Esophagus muscularis mucosa (tissue), 4 donors: ENCODE measurements at places on chromosomes 2 and 18. TPM values are rescaled to one million over a fixed set of nuclear protein-coding genes. Genes with fewer than 3 reads are reported as not detected.

The TMEM37 gene
- total RNA-seq: 2.2 TPM

The PTPRN gene
- total RNA-seq: 5.3 TPM

The MEP1B gene
- total RNA-seq: not detected

The HOXD11 gene
- total RNA-seq: not detected

The ANKRD30B gene
- not detected for total RNA-seq

The NOSTRIN gene
- 21.5 TPM for total RNA-seq

The MSTN gene
- total RNA-seq: 0.33 TPM

The WIPF1 gene
- 38.1 TPM for total RNA-seq

The SLC5A7 gene
- 1.2 TPM for total RNA-seq

The EGR4 gene
- not detected for total RNA-seq

The RBM44 gene
- total RNA-seq: 0.63 TPM

The ALLC gene
- not detected for total RNA-seq

The RAMP1 gene
- total RNA-seq: 229 TPM

The THSD7B gene
- total RNA-seq: 0.29 TPM

The UGT1A1 gene
- not detected for total RNA-seq

The TMEM17 gene
- 2.3 TPM for total RNA-seq

The CD226 gene
- total RNA-seq: 0.17 TPM

The FAM124B gene
- total RNA-seq: 4.9 TPM

The ACTG2 gene
- total RNA-seq: 4,013 TPM

The ATOH8 gene
- total RNA-seq: 45.2 TPM

The ERFE gene
- 0.39 TPM for total RNA-seq

The ZRANB3 gene
- total RNA-seq: 4.6 TPM

The HOXD9 gene
- total RNA-seq: 2.2 TPM

The UBE2E3 gene
- total RNA-seq: 38.9 TPM

The RALBP1 gene
- total RNA-seq: 164 TPM

The CCDC74A gene
- 8.2 TPM for total RNA-seq

The RSAD2 gene
- total RNA-seq: 7.0 TPM

The UGT1A4 gene
- total RNA-seq: not detected

The TUBA4B gene
- total RNA-seq: not detected

The GBX2 gene
- total RNA-seq: not detected

The CHRNG gene
- total RNA-seq: not detected

The KCNS3 gene
- total RNA-seq: 28.8 TPM

The MOGAT1 gene
- total RNA-seq: not detected
